B cell (primary cell): ENCODE measurements at places on chromosomes 1 and 21.

GRCh38 chr1:111517469-111518225 lies 14.2 kb upstream of the ADORA3 start:
- DNase-seq: no peak
- no peaks in the 10 kb centered on the region for H3K36me3 ChIP-seq
- H3K27ac ChIP-seq: no peak overlapping the region

DNA sequence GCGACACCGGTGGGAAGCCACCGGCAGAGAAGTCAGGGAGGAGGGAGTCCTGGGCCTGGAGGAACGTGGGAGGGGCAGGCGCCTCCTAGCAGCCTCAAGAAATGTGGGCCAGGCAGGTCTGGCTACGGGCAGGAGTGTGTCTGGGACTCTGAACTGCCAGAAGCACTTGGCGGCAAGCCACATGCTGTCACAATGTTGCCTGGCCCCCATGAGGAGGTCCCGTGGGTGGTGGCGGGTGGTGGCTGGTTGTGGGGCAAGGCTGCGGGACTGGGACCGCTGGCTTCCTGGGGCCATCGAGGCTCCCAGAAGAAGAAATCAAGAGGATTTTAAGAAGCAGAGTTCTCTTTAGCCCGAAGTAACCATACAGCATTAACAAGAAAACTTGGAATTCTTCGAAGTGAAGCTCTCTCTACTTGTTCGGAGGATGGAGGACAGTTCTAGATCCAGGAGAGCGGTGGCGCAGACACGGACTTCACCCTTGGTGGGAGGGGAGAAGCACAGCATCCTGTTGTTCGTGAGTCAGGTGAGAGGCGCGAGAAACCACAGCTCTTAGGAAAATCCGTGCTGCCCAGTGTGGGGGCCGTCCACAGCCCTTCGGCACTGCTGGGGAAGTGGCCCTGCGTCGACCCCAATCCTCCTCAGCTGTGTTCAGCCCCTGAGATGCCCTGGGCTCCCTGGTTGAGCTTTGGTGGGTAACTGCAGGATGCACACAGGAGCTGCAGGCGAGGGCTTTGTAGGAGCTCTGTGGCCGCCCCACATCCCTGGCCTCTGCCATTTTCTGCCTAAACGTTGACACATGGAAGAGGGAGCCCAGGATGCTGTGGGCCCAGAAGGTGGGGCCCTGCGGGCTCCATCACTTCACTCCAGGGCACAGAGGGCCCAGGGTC lies 12.4 kb downstream of the SKI start:
- H3K27ac ChIP-seq: no peak overlapping the region
- peaks cover 18% of the 10 kb centered on the region for H3K4me1 ChIP-seq
- DNase-seq: no peak
- no peaks in the 10 kb centered on the region for H3K27me3 ChIP-seq
- H3K4me3 ChIP-seq: no peak overlapping the region

- DNase-seq: no peak
- no peak overlapping the region for H3K4me3 ChIP-seq
- H3K27ac ChIP-seq: no peak overlapping the region
- no peaks in the 10 kb centered on the region for H3K27me3 ChIP-seq
- H3K36me3 ChIP-seq: no peaks in the 10 kb centered on the region
Observed at GRCh38 chr1:172966844-172967540, 83.7 kb downstream of the TNFSF18 start.

- no peak overlapping the region for H3K4me3 ChIP-seq
- H3K27ac ChIP-seq: no peak overlapping the region
- H3K4me1 ChIP-seq: no peaks in the 10 kb centered on the region
- no peaks in the 10 kb centered on the region for H3K36me3 ChIP-seq
- DNase-seq: no peak
Observed at GRCh38 chr1:78667939-78668338, 18.3 kb downstream of the IFI44 start.
